ENCODE measurements at places on chromosomes 6 and 20.

- H3K27ac ChIP-seq = no peak overlapping the region
- peaks cover 13% of the 10 kb centered on the region for H3K4me1 ChIP-seq
- DNase-seq = no peak
- no peaks in the 10 kb centered on the region for H3K36me3 ChIP-seq
Observed at GRCh38 chr6:14120546-14120945, 3.0 kb downstream of the CD83 start.

DNA sequence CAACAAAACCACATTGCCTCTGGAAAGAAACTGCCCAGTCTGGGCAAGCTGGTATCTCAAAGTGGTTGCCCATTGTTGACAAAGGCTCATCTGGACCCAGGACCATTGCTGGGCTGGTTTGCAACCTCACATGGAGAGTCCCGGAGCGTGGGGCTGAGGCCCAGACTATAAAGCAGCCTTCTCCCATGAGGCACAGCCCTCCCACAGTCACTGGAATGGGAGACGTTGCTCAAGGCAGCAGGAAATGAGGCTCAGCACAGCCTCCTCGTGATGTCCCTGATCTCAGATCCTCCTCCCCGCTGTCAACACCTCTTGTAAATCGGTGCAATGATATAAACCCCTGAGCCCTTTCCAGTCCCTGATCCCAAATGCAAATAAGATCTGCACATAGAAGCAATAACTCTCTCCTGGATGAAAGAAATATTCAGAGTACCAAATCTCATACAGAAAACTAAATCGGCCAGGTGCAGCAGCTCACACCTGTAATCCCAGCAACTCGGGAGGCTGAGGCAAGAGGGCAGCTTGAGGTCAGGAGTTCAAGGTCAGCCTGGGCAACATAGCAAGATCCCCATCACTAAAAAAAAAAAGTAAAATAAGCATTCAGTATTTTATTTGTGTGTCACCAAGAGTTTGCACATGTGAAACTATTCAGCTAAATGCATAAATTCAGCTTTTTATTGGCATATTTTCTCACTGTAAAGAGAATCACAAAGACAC is 103.0 kb upstream of the RREB1 start:
- H3K4me3 ChIP-seq = no peak overlapping the region
- H3K36me3 ChIP-seq = no peaks in the 10 kb centered on the region
- peaks cover 2% of the 10 kb centered on the region for H3K27me3 ChIP-seq
- no peaks in the 10 kb centered on the region for H3K4me1 ChIP-seq

DNA sequence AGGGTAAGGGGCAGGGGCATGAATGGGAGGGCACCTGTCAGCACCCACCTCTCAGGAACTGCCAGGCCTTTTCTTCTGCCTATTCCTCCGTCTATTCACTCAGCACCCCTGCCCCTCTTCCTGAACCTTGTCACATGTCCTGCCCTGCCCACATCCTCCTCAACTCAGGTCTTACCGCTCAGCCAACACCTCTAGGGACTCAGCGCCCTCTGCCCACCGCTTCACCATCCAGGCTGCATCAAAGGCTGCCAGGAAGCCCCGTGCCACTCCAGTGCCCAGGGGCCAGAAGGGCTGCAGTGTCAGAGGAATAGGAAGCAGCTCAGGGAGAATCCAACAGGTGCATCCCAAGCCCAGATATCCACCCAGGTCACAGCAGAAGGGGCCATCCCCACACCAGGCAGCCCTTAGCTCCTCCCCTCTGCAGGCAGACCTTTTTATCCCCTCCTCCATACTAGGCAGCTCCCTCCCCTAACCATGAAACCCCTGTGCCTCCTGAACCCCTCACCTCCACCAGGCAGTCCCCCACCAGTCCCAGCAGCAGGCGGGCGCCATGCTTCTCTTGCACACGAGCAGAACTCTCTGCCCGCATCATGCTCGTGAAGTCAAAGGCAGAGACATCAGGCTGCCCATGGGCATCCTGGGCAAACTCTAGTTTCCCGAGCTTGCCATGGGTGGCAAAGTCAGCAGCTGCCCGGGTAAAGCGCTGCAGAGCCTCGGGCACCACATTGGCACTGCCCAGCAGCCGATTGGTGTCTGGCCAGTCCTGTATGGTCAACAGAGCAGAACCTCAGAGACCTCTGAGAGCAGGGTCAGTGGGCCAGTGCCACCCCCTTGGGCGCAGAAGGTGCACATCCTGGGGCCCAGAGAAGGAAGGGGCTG is 5.5 kb downstream of the MICAL1 start:
- DNase-seq = no peak
- H3K27ac ChIP-seq = no peak overlapping the region
- H3K4me1 ChIP-seq = peaks cover 18% of the 10 kb centered on the region
- H3K36me3 ChIP-seq = peaks cover 21% of the 10 kb centered on the region
- no peaks in the 10 kb centered on the region for H3K27me3 ChIP-seq

DNA sequence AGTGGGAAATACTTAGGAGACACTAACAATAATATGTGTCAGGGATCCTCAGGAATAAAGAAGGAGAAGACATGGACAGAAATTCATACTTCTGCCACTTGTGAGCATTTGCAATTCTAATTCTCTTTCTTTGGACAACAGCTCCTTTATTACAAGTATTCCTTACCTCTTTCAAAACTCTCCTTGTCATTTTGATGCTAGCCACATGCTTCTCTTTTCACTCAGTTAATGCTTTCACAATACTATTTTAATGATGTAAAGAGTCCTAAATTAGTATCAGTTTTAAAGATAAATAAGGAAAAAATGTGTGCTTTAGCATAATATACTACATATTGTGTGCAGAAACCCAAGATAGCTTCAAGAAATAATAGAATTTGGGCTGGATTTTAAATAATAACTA is 62.5 kb downstream of the AHI1 start:
- no peak overlapping the region for H3K4me3 ChIP-seq
- H3K4me1 ChIP-seq = no peaks in the 10 kb centered on the region
- peaks cover 36% of the 10 kb centered on the region for H3K36me3 ChIP-seq
- no peaks in the 10 kb centered on the region for H3K27me3 ChIP-seq
- no peak overlapping the region for H3K27ac ChIP-seq
- no peak for DNase-seq

DNA sequence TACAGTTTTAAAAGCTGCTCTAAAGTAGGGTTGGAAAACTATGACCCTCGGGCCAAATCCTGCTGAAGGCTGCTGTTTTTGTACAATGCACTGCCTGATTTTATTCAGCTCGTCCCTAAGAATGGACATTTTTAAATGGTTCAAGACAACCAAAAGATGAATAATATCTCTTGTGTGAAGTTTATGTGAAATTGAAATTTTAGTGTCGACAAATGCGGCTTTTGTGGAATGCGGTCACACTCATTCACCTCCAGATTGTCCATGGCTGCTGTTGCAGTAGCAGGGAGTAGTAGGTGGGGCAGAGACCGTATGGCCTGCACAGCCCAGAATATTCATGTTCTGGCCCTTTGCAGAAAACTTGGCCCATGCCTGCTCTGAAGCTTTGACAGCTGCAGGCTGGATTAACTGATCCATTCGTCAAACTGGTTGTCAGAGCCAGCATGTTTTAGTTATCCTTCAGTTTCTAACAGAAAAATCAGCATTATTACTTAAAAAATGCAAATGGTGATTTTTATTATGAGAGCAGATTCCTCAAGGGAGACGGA is 91.6 kb downstream of the PSMG4 start:
- H3K36me3 ChIP-seq = no peaks in the 10 kb centered on the region
- no peaks in the 10 kb centered on the region for H3K27me3 ChIP-seq
- no peak overlapping the region for H3K4me3 ChIP-seq
- no peak overlapping the region for H3K27ac ChIP-seq
- H3K4me1 ChIP-seq = no peaks in the 10 kb centered on the region

GRCh38 chr6:162123797-162124196 is 603.8 kb downstream of the PRKN start:
- H3K36me3 ChIP-seq = no peaks in the 10 kb centered on the region
- no peak overlapping the region for H3K4me3 ChIP-seq
- H3K4me1 ChIP-seq = no peaks in the 10 kb centered on the region
- no peaks in the 10 kb centered on the region for H3K27me3 ChIP-seq
- no peak overlapping the region for H3K27ac ChIP-seq
- DNase-seq = no peak

DNA sequence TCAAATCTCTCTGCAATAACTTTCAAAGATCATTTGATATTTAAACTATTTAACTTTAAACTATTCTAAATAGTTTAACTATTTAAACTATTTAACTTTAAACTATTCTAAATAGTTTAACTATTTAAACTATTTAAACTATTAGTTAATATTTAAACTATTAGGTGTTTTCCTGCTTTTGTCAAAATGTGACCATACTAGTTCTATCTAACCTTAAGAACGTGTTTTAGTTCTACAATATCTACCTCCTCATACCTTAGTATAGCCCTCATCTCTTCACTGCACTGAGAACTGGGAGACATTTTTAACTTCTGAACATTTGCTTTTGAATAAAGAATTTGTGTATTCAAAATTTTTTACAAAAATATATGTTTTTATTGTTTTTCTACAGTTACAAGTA is 429.1 kb downstream of the ADGRB3 start:
- no peaks in the 10 kb centered on the region for H3K36me3 ChIP-seq
- no peak overlapping the region for H3K27ac ChIP-seq
- no peak overlapping the region for H3K4me3 ChIP-seq
- H3K4me1 ChIP-seq = no peaks in the 10 kb centered on the region

- no peaks in the 10 kb centered on the region for H3K36me3 ChIP-seq
- no peak overlapping the region for H3K4me3 ChIP-seq
- H3K27me3 ChIP-seq = no peaks in the 10 kb centered on the region
- no peak for DNase-seq
Observed at GRCh38 chr20:15916623-15917022, 656.6 kb downstream of the KIF16B start.

DNA sequence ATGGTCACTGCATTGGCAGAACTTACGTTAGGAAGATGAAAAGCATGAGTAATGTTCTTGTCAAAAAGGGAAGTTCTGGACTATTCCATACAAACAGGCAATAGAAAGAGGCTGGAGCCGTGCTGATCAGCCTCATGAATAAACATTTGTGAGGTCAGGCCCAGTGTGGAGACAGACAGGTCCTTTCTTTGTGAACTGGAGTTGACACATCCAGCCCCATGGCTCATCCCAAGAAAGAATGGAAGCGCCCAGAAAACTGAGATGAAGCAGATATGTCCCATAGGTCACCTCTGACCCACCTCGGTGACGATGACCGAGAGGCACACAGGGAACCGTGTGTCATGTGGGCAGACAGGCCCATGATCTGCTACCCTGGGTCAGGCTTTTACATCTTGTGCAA is 276.0 kb upstream of the SGK1 start:
- H3K27me3 ChIP-seq = no peaks in the 10 kb centered on the region
- H3K27ac ChIP-seq = no peak overlapping the region
- H3K36me3 ChIP-seq = no peaks in the 10 kb centered on the region
- H3K4me1 ChIP-seq = no peaks in the 10 kb centered on the region

- H3K4me1 ChIP-seq = no peaks in the 10 kb centered on the region
- DNase-seq = no peak
- no peak overlapping the region for H3K27ac ChIP-seq
- no peaks in the 10 kb centered on the region for H3K27me3 ChIP-seq
- no peaks in the 10 kb centered on the region for H3K36me3 ChIP-seq
Observed at GRCh38 chr6:45757443-45758130, 258.1 kb downstream of the CLIC5 start.

- DNase-seq = no peak
- H3K27ac ChIP-seq = no peak overlapping the region
- no peak overlapping the region for H3K4me3 ChIP-seq
- H3K4me1 ChIP-seq = peaks cover 10% of the 10 kb centered on the region
- no peaks in the 10 kb centered on the region for H3K27me3 ChIP-seq
Observed at GRCh38 chr20:53945478-53945877, 124.9 kb downstream of the BCAS1 start.

- no peak overlapping the region for H3K4me3 ChIP-seq
- peak; percentile 76 for DNase-seq
- H3K4me1 ChIP-seq = no peaks in the 10 kb centered on the region
- H3K27ac ChIP-seq = no peak overlapping the region
- no peaks in the 10 kb centered on the region for H3K27me3 ChIP-seq
Observed at GRCh38 chr6:148177589-148178233, 164.9 kb upstream of the SASH1 start.

GRCh38 chr6:119559586-119559985 is 210.0 kb upstream of the MAN1A1 start:
- no peaks in the 10 kb centered on the region for H3K36me3 ChIP-seq
- H3K4me1 ChIP-seq = no peaks in the 10 kb centered on the region
- no peak overlapping the region for H3K27ac ChIP-seq

DNA sequence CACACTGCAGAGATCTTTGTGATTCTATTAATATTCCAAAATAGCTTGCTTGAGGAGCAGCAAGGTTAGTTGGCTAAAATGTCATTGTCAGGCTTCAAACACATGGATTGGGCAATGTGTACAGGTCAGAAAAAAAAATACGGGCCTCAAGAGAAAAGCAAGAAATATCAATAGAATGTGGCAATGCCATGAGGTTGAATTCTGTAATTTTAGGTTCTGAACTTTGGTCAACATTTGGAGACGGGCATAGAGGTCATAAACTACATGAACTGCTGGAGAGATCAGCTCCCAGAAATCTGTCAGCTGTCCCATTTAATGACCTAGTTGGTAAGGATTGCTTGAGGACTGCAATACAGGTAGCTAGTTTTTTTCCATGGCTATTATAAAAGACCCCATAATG is 445.8 kb downstream of the HTR1B start:
- H3K4me1 ChIP-seq = no peaks in the 10 kb centered on the region
- H3K36me3 ChIP-seq = no peaks in the 10 kb centered on the region
- no peak for DNase-seq

- H3K36me3 ChIP-seq = no peaks in the 10 kb centered on the region
- H3K4me1 ChIP-seq = no peaks in the 10 kb centered on the region
- H3K27ac ChIP-seq = no peak overlapping the region
- no peak overlapping the region for H3K4me3 ChIP-seq
- no peaks in the 10 kb centered on the region for H3K27me3 ChIP-seq
- DNase-seq = no peak
Observed at GRCh38 chr20:62786157-62786556, 10.1 kb upstream of the MRGBP start.

- H3K36me3 ChIP-seq = no peaks in the 10 kb centered on the region
- peak overlapping the region; percentile 35 for H3K27ac ChIP-seq
- DNase-seq = no peak
Observed at GRCh38 chr6:153130515-153131036, 506 bp downstream of the RGS17 start.

DNA sequence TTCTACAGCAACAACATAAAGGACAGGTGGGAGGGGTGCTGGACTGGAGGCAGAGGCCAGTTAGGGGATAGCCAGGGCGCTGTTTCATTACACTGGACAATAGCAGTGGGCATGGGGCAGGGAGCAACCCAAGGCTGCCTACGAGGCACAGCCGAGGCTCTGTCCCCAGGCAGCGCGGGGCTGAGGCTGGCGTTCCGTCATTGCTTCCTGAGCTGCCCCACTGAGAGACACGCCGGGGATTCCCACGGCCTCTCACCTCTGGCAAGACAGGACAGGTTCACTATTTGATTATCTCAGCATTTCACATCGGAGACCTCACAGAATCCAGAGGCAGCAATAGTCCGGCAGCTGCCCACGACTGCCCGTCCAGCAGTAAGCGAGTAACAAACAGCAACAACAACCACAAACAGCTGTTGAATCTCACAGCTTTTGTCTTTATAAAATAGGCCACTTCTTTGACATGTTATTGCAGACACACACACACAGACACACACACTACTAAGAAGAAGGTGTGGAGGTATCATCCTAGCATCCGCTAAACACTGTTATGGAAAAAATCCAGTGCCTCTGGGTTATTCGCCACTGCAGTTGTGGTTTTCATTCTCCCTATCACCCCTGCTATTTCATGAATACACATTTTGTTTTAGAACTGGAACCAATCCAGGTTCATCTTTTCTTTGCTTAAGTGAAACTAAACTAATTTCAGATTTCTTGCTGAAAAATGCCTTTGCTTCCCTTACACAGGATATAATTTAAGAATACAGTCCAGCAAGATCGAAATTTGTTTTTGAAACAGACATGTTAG is 19.5 kb downstream of the KIF25 start:
- H3K4me3 ChIP-seq = no peak overlapping the region
- DNase-seq = no peak
- H3K4me1 ChIP-seq = no peaks in the 10 kb centered on the region
- H3K27ac ChIP-seq = no peak overlapping the region
- no peaks in the 10 kb centered on the region for H3K36me3 ChIP-seq
- no peaks in the 10 kb centered on the region for H3K27me3 ChIP-seq

Measured in tibial artery (tissue), 4 donors.